ENCODE measurements at places on chromosomes 6 and 20.

GRCh38 chr6:18675881-18676280 lies 288.7 kb downstream of the RNF144B start:
- no peak for DNase-seq

DNA sequence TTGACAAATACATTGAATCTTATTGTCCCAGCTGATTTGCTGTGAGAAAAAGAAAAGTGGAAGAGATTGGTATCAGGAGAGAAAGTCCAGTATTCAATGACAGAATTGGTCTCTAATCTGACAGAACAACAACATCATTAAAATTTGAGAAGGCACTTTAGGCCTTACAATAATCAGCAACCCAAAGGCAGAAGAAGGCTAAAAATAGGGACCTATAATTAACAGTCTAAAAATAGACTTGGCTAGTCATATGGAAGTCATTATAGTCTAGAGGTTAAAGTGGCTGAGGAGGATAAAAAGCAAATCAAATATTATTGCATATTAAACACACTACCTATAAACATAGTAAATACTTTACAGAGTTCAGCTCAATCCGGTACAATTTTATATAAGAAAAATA lies 393.6 kb upstream of the JAG1 start:
- no peak for DNase-seq

DNA sequence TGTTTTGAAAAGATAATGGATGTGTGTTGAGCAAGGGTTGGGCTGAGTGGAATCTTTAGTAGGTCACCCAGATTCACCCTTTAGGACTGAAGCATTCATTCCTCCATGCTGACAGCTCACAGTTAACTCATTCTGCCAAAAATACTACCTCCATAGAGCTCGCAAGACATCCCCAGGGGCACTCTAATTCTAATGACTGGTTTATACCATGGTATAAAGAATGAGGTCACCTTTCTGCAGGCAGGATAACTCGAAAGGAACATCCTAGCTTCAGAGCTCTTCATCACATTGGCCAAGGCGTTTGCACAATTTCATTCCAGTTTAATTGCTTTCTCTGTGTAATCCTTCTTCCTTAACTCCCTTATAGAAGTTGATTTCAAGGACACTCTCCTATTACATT lies 1257.2 kb upstream of the EYS start:
- no peak for DNase-seq

- DNase-seq, result no peak
These were observed 98.6 kb downstream of the NDUFAF5 start for GRCh38 chr20:13883425-13883824.

- DNase-seq, result peak; percentile 40
These were observed 632 bp downstream of the CGAS start for GRCh38 chr6:73451223-73452106.

DNA sequence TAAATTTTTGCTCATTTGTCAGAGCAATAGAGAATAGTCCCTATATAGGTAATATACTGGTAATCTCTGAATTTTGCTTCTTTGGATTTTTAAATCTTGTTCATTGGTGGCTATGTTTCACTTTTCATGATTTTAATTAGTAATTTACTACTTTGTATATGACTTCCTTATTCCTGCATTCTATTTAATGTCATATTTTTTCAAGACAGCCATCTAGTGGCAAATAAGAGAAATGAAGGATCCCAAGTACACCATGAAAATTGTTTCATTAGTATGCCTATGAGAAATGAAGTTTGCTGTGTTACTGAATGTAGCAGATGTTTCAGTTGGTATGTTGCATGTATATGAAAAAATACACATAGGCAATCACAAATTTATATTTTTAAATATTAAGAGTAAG lies 82.4 kb downstream of the ZNF292 start:
- DNase-seq, result no peak

DNA sequence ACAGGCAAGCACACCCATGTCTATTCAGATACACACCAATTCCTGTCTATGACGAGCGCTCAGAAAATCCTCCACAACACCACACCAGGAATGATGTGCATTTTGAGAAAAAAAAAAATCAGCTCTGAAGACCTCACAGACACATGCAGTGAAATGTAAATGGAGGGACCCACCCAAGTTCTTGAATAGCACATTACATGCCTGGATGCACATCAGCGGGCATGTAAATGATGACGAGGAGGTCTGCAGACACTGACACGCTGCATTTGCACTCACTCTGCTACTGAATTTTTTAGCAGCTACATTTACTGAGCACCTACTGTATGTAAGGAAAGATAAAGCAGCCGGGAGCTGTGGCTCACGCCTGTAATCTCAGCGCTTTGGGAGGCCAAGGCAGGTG lies 14.7 kb downstream of the NRSN2 start:
- DNase-seq, result no peak

GRCh38 chr6:132797951-132798868 lies at the start of gene SLC18B1:
SLC18B1 (minus strand) TSS chr6:132798637; CDS start chr6:132798456, 181 bp downstream.
- DNase-seq, result no peak

DNA sequence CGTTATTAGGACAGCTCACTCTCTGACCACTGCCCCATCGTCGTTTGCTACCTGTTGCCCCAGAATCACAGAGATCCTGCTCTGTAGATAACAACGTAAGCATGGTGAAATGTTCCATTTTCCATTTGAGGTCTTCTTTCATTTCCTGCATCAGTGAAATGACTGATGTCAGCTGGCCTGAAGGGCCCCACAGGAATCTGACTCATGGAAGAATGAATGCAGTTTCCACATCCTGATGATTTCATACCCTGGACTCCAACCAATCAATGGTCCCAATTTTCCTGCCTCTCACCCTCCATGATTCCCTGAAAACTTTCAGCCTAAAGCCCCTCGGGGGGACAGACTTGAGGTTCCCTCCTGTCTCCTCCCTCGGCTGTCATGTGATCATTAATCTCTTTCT lies 394.4 kb upstream of the CDH4 start:
- no peak for DNase-seq

DNA sequence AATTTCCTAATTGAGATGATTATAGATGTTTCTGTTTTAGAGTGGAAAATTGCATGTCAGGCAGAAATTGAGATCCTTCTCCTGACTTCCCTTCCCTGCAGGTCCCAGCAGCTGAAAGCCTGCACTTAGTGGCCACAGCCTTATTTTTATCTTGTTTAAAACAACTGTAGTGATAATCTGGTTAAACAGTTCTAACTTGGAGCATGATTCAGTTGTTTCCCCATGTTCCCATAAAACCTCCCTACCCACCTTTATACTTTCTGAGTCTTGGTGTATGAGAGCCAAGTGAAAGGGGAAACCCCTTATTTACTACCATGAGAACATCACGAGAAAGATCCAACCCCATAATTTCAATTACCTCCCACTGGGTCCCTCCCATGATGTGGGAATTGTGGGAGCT lies 195.2 kb downstream of the SLC16A10 start:
- no peak for DNase-seq

GRCh38 chr20:62734881-62735280 lies 26.2 kb downstream of the NTSR1 start:
- no peak for DNase-seq

DNA sequence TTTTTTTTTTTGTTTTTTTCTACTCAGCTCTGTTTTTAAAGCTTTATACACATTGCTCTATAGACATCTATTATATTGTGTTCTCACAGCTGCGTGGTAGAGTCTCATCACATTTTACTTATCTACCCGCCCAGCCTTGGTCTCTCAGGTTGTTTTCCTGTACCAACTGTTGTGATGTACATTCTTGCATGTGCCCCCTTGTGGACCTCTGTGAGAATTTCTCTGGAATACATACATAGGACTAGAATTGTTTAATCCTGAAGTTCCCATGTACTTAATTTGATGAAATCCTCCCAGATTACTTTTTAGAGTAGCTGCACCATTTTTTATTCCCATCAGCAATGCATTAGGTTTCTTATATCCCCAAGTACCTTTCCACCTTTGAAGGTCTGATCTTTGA lies 40.4 kb upstream of the TINAG start:
- no peak for DNase-seq

- no peak for DNase-seq
These were observed 87.3 kb downstream of the TOX2 start for GRCh38 chr20:44001667-44002596.

GRCh38 chr6:161349886-161350285 lies 76.0 kb upstream of the AGPAT4 start:
- DNase-seq, result no peak

DNA sequence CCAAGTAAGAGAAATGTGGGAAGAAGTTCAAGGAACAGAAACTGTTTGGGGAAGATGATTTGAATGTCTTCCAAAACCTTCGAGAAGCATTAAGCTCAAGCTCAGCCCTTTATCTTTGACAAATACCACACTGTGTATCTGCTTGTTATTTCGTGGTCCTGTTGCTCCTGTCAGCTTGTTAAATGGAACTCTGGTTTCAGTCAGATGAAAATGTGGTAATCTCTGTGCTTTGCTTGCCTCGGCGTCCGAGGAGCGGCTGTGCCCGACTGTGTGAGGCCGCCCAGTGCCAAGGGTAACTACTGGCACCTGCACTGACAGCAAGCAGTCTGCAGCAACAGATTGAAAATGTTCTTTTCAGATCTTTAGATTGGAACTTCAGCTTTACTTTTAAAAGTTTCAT lies 577.9 kb upstream of the FLRT3 start:
- no peak for DNase-seq

DNA sequence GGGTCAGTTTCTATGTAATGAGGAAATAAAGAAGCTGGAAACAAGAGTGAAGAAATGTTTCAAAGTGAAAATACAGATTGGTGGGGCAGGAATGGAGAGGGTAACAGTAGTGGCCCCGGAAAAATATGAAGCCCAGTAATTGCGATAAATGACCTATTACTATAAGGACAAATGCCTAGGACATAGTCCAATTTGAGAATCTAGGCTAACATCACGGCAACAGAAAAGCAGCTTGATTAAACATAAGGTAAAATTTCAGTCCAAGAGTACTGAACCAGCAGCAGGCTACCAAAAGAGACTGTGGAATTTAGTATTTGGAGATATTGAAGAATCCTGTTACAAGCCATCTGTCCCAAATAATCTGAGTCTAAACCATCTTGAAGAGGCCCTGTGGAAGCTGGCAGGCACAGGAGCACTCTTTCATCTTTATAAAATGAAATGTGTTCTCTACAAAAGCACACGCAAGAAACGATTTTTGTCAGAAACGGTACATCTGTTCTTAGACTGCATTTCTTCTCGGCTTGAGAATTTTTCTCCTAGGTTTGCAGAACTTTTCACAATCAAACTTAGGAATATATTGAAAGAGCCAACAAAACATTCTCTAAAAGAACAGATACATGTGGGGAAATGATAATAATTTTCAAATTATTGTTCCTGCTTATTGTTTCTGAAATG lies 49.3 kb downstream of the ELOVL5 start:
- DNase-seq, result no peak

DNA sequence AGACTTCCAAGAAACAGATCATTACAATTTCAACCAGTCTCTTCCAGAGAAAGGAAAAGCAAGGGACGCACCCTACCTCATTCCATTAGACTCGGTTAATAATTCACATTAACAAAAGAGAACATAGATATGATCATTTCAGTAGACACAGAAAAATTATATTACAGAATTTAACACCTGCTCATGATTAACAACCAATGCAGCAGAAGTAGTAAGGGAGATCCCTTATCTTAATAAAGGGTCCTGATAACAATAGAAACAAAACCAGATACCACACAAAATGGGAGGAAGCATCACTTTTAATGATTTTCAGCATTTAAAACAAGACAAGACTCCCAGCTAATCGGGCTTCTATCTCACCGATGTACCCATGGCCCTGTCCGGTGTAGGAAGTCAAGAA lies 215.0 kb downstream of the TBC1D7 start:
- no peak for DNase-seq

DNA sequence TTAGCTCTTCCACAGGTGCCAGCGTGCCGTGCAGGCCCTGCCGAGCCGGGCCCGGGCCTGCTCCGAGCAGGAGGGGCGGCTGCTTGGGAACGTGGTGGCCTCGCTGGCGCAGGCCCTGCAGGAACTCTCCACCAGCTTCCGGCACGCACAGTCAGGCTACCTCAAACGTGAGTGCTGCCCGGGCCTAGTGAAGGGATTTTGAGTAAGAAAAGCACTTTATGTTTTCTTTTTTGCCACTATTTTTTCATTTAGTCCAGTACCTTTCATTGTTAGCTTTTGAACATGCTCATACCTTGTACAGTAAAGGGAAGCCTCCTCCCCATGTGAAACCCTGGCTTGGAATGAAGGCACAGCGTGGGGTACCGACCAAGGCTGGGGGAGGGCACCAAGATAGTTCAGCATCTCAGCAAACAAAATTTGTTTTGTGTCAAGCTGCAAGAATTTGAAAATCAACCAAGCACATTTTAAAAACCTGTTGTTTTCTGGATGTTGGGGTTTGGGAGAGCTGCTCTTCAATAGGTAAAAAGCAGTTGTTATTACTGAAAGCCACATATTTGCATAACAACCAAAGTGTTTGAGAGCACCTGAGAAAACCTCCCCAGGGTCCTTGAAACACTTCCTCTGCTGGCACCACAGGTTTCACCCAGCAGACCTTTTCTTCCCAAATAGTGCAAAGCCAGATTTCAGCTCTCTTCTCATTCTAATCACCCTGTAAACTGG lies 18.4 kb downstream of the STX16 start:
- DNase-seq, result no peak

GRCh38 chr20:32973077-32973717 lies 31.0 kb downstream of the SUN5 start:
- no peak for DNase-seq

DNA sequence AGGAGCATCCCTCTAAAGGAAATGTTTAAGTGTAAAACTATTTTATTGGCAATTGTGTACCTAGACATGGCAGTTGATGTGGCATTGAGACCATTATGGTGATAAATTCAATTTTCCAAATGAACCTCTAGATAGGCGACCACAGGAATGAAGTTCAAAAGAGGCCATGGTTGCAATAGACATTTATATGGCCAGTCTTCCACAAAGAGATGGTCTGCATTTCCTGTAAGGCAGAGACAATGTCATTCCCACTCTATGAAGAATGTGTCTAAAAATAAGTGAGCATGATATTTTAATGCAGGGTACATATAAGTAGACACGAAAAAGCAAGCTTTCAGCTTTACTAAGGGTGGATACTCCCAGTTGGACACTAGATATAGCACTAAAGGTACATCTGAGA lies 40.9 kb downstream of the THEMIS start:
- DNase-seq, result no peak

DNA sequence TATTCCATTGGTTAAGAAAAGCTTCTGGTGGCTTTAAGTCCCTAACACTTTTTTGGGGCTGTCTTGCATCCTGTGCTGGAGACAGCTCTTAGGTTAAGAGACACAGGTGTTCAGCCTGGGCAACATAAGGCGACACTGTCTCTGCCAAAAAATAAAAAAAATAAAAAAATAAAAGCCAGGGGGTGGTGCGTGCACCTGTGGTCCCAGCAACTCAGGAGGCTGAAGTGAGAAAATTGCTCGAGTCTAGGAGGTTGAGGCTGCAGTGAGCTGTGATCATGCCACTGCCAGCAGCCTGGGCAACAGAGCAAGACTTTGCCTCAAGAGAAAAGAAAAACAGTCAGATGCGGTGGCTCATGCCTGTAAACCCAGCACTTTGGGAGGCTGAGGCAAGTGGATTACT lies 55.6 kb upstream of the ZMYND8 start:
- DNase-seq, result no peak

GRCh38 chr20:19812696-19813095 lies 54.6 kb downstream of the RIN2 start:
- no peak for DNase-seq

GRCh38 chr20:48657426-48658197 lies 170.2 kb downstream of the PREX1 start:
- DNase-seq, result peak; percentile 51

- no peak for DNase-seq
These were observed 129.7 kb downstream of the CEP57L1 start for GRCh38 chr6:109224994-109225393.

GRCh38 chr6:11969092-11969491 lies 43.0 kb upstream of the HIVEP1 start:
- no peak for DNase-seq

Measured in stimulated activated CD4-positive, alpha-beta T cell treated with anti-CD3 and anti-CD28 coated beads, Interleukin-2, amount 100 ng/mL, for 48 hours (primary cell).